ENCODE measurements at places on chromosomes 3 and 15.

- peak; percentile 17 for DNase-seq
These were observed 167.3 kb upstream of the NDN start for GRCh38 chr15:23854203-23854911.

DNA sequence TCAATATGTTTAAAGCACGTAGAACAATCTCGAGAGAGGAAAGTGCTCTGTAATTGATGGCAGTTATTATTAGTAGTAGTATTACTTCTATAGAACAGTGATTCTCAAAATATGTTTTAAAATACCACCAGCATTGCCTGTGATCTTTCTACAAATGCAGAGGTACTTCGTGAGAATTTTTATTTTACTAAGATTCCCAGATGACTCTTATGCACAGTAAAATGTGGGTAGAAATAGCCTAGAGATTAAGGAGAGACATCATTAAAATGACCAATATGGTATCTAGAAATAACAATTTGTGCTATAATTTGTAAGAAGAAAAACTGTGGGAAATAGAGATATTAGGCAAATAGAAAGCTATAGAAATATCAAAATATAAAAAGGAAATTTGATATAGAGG is 157.9 kb downstream of the SUCNR1 start:
- DNase-seq: no peak

DNA sequence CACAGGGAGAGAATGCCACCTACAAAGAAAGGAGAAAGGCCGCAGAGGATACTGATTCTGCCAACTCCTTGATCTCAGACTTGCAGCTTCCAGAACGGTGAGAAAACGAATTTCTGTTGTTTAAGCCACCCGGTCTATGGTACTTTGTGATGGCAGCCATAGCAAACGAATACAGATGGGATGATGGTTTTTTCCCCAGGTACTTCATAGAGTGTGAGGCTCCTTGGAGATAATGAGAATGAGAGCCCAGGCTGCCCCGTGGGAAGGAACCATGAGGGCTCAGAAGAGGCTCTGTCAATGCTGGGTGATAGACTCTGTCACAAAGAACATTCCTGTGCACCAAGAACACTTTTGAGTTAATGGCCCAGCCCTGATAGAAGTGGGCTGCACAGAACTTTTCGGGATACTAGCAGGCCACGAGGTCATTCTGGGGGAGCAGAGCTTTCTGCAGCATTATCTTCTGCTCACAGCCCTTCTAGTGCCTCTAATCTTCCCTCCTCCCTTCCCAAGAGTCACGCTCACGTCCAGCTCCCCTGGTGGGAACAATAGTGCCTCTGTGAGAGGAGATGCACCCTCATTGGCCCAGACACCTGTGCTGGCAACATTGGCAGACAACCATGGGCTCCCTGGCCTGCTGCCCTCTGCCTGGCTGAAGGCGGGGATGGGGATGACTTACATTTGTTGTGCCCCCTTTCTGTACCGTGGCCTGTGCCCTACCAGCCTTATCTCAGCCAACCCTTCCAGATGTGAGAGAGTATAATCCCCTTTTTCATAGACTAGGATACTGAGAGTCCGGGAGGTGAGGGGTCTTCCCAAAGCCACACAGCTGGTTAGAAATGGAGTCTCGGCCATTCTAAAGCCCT is 5.2 kb upstream of the RLBP1 start:
- no peak for DNase-seq

DNA sequence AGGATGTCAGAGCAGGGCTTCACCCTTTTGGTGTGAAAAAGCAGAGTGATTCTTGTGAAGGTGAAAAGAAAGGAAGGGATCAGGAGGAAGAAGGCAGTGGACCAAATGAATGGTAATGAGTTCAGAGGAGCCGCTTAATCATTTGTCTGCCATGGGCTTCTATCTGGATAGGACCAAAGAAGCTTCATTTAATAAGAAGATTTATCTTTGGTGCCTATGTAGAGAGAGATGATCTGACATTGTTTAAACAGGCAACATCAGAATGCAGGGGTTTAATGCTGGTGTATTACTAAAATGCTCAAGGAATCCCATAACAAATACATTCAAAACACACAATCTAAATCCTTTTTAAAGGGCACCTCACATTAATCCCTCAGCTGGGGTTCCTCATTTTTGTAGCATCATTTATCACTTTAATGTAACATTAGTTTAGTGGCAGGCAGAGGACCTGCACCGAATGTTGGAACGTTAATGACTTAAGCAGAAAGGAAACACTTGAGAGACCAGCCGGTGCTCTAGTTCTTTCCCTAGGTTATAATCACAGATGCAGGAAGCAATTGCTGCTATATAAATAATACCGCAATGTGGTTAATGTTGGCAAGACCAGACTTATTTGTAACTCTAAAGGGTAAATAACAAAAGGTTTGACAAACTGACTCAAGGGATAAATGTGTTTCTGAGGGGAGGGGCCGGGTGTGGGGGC is 27.9 kb upstream of the IL1RAP start:
- DNase-seq: no peak

- DNase-seq: peak; percentile 44
These were observed 46.4 kb upstream of the KLF13 start for GRCh38 chr15:31280046-31280830.

DNA sequence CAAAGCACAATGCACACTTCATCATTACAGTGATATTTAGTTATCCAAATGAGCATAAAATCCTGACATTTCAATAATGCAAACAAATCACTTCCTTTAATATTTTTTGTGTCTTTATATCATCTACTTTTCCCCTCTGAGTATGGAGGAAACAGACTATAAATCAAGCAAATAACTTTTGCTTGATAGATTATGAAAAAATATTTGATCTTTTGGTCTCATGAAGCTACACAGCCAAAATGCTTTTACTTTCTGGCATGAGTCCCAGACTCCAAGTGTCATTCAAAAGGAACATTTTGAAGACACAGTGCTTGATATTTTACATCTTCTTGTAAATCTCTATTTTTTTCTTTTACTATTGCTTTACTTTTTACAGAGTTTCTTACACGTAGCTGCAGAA is 215.3 kb upstream of the ROBO1 start:
- no peak for DNase-seq

Data from right hindlimb (tissue), 1 donor.